ENCODE measurements at places on chromosomes 12 and 14.
A peak's percentile ranks its signal among the peaks of the same experiment; 100 is the strongest.

- DNase-seq, result no peak
Observed at GRCh38 chr14:102279688-102280348, 25.1 kb downstream of the MOK start.

- DNase-seq, result no peak
Observed at GRCh38 chr14:21352587-21352986, 31.2 kb downstream of the SUPT16H start.

DNA sequence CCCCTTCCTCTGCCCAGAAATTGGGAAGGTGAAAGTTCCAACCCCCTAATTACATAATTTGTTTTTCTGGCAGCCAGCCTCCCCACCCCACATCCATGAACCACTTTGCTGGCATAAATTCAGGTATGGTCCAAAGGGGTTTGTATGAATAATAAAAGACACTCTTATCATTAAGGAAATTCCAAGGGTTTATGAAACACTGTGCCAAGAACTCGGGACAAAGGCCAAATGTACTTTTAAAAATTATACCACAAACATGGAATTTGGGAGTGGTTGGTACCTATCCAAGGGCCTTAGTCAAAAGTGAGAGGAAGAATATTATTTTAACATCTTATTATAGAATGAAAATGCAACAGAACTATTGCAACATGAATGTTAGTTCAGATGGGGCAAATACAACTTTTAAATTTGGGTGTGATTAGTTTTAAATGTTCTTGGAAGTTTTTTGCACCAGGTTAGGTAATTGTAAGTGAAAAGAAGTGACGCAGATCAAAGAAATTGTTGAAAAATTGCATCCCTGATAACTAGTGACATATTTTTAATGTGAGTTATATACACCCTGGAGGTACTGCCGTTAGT is 217.8 kb downstream of the TMEM117 start:
- no peak for DNase-seq

DNA sequence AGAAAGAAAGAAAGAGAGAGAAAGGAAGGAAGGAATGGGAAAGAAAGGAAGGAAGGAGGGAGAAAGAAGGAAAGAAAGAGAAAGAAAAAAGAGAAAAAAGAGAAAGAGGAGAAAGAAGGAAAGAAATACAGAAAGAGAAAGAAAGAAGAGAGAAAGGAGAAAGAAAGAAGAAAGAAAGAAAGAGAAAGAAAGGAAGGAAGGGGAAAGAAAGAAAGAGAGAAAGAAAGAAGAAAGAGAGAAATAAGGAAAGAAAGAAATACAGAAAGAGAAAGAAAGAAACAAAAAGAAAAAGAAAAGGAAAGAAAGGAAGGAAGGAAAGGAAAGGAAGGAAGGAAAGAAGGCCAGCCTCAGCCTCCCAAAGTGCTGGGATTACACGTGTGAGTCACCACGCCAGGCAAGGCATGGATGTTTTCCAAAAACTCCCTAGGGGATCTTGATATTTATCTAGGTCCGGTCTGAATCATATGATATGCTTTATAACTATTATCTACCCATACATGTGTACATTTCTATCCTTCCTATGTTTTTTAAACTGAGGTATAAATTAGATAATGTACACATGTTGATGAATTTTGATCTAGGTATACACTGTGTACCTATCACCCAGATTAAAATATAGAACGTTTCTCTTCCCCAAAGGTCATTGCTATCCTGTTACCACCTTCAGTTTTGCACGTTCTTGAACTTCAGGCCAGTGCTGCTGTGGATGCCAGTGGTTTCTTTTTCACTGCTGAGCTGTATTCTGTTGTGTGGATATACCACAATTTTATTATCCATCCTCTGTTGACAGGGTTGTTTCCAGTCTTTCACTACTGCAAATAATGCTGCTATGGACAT is 177.9 kb downstream of the RBM19 start:
- no peak for DNase-seq

DNA sequence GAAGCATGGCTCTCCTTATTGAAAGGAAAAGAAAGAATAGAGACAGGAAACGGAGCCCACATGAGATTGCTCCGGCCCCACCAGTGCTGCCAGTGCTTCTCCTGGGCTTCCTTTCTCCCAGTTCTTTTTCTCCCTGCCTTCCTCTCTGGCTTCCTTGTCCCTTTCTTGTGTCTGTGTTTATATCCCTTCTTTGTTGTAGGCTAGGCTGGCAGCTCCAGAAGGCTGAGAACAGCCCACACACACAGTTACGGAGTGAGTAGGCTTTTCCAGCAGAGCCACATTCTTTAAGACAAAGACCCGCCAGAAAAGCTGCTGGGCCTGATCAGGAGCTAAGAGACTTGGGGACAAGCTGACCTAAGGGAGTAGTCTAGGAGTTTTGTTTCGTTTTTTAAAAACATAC is 13.0 kb downstream of the CIPC start:
- DNase-seq, result no peak

DNA sequence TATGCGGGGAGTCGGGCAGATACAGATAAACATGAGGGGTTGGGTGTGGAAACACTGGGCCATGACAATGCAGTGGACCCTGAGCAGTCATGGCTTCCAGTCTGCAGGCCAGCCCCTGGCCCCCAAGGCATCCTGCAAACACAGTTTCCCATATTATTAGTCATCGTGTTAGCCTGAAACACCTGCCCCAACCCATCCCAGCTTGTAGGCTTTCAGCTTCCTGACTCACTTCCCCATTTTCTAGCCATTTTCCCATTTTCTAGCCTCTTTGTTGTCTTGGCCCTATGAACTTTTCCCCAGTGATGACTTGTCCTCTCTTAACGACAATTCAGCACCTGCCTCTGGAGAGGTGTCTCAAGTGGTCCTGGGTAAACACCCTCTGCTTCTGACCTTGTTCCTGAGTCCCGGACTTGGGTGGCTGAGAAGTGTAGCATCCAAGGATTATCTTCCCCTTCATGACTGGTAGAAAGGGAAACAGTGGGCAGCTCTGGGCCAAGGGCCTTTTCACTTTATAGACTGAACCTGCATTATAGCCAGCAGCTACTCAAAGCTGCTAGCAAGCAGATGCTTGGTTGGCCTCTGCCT is 4.3 kb upstream of the PGF start:
- no peak for DNase-seq

DNA sequence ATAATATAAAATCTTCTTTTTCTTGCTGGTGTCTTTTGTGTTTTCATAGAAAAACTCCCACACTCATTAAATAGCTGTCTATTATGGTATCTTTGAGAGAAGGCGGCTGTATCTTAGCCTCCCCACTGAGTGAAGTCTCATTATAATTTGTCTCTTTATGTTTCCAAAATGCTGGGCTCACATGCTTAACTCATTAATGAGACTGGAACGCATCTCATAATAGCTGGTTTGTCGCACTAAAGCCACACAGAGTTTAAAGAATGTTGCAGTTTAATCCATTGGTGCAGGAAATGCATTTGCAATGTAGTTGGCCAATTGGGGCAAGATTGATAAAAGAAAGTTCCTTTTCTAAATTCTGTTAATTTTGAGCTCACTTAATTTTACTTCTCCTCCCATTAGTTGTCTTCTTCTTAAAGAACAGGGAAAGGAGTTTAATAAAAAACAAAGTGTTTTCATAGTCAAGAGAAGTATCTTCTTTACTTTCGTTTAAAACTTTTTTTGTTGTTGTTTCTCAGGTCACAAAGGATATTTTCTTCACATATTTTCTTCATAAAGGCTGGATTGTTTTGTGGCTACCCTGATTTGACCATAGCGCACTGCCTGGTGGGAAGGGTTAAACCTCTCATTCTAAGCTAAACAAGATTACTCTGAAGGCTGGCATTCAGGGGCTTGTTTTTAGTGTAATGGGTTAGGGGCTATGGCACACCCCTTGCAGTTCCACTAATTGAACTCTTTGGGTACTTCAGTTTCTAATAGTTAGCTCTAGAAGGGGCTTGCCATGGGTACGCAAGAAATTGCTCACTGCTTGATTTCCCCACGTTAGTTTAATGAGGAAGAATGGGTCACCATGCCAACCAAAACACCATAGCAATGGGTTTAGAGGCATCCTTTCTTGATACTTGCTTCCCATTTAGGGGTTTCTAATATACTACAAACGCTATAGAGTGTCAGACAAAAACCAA is 197.0 kb downstream of the TMTC2 start:
- no peak for DNase-seq

DNA sequence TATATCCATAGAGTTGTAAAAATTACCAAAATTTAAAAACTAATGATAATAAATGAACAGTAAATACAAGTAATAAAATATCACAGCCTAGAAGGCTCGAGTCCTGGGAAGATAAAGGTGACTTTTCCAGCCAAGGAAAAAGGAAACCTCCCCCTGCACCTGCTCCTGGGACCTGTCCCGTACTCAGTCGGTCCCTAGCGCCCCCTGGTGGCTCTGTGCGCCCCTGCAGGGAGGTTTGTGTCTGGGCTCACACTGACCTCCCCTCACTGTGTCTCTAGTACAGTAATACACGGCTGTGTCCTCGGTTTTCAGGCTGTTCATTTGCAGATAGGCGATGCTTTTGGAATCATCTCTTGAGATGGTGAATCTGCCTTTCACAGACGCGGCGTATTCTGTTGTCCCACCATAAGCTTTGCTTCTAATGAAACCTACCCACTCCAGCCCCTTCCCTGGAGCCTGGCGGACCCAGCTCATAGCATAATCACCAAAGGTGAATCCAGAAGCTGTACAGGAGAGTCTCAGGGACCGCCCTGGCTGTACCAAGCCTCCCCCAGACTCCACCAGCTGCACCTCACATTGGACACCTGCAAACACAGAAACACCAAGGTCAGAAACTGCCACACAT is 1030.4 kb downstream of the TMEM121 start:
- peak; percentile 58 for DNase-seq

GRCh38 chr12:76345569-76345968 is 2.6 kb downstream of the BBS10 start:
- no peak for DNase-seq

Measured in stimulated activated CD4-positive, alpha-beta T cell treated with anti-CD3 and anti-CD28 coated beads, Interleukin-15, amount 100 ng/mL, for 1 hour (primary cell).